Posterior vena cava (tissue), 2 donors: ENCODE measurements at places on chromosomes 4 and X.

- no peak for DNase-seq
Observed at GRCh38 chr4:26226629-26227376, 94.0 kb upstream of the RBPJ start.

- DNase-seq = no peak
Observed at GRCh38 chr4:64814616-64815015, 405.4 kb upstream of the TECRL start.

DNA sequence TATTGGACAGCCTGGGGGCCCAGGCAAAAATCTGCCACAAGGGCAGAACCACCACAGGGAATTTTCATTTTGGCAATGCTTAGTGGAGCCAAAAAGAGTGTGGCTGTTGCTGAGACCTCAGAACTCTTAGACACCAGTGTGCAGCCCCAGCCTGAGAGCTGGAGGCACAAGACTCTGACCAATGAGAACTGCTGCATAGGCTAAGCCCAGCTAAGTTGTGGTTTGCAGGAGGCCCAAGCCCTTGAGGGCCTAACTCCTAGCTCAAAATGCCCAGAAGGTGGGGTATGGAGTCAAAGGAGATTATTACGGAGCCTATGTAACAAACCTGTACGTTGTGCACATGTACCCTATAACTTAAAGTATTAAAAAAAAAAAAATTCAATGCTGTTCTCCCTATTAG is 296.7 kb downstream of the TRAM1L1 start:
- DNase-seq = peak; percentile 40

GRCh38 chr4:111991163-111991562 is 154.1 kb upstream of the FAM241A start:
- no peak for DNase-seq

GRCh38 chr4:9938933-9939332 is 82.4 kb downstream of the SLC2A9 start:
- DNase-seq = no peak

DNA sequence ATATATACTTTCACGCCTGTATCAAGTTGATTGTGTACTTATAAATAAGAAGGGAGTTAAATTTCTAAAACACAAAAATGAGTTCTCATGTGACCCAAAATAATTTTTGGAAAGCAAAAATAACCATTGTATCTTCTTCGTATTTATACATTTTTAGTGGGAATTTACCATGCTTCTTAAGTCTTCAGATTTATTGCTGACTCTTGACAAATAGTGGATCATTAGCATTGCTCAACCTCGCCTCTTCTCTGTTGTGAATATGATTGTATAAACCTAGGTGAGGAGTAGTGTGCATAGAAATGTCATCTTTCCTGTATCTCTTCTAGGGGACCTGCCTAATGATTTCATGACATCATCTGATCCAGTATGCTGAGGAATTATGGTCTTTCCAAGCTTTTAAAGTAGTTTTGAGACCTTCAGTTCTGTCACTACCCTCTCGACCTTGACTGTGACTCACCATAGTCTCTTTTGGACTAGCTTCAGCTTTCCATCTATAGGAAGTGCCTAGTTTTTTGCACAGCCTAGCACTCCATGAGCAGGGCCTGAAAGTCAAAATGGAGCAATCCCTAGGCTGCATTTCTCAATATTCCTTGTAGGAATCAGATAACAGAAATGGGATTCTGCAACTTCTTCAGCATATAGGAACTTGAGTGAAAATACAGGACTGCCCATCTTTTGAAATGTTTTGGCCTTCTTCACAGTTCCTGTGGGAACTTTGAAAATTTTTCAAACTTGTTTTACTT is 157.6 kb downstream of the ARX start:
- DNase-seq = no peak

GRCh38 chr4:98518559-98519267 is 139.7 kb downstream of the TSPAN5 start:
- DNase-seq = no peak

GRCh38 chrX:20433388-20433775 is 166.7 kb upstream of the RPS6KA3 start:
- no peak for DNase-seq

GRCh38 chr4:94262163-94263016 is 54.7 kb downstream of the SMARCAD1 start:
- no peak for DNase-seq

DNA sequence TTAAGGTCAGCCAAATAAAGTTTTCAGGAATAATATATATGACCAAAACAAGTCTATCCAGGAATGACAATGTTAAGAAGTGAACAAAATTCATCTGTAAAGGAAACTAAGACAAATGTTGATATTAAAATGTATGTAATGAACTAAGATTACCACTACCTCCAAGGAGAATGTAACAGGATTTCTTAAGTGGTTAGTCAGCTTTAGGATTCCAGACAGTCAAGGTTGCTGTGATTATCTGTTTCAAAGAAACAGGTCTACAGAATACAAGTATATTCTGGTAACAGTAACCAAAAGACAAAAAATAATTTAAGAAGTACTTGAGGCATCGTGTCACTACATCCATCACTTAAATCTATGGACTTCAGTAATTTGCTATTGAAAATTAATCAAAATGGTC is 172.8 kb downstream of the SCFD2 start:
- DNase-seq = no peak

DNA sequence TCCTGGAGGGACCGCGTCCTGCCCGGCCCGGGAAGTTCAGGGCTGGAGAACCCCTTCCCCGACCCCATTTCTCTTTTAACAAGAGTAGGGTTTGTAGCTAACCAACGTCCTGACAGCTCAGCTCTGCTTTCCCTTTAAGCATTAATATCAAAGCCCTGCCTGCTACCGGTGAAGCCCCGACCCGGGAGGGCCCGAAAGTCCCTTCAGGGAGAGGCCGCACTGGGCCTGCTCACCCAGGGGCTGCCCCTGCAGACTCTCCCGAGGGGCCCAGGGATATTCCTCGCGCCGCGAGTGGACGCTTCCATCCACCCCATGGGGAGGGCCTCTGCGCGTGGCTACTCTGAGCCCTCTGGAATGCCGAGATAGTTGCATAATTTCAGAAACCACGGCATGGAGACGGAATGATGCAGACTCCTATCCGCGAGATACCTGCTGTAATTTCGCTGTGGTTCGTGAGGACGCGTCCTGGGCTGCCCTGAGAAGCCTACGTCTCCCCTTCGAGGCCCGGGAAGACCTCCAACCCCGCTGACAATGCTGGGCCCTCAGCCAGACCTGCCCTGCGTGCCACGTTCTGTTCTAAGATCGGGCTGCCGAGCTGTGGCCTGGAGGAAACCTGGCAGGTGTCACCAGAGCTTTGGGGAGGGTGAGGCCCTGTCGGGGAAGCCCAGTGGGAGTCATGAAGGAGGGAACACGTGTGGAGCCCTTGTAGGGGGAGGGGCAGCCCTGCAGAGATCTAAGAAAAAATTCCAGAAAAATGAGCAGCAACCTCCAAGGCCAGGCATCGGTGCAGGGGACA is 999 bp upstream of the CTBP1 start:
- peak; percentile 82 for DNase-seq

DNA sequence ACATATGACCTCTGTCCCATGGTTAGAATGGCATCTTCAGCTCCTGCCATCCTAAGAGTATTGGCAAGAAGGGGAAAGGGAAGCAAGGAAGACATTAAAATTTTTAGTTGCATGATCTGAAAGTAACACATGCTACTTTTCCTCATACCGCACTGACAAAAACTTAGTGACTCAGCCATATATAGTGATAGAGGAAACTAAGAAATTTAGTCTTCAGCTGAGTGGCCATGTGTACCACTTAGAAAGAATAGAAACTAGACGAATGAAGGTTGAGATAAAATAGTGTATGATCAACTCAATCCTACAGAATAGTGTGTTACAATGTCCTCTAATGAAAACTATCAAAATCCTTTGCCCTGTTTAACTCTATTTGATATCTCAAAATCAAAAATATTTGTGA is 164.1 kb downstream of the PPP3CA start:
- no peak for DNase-seq

DNA sequence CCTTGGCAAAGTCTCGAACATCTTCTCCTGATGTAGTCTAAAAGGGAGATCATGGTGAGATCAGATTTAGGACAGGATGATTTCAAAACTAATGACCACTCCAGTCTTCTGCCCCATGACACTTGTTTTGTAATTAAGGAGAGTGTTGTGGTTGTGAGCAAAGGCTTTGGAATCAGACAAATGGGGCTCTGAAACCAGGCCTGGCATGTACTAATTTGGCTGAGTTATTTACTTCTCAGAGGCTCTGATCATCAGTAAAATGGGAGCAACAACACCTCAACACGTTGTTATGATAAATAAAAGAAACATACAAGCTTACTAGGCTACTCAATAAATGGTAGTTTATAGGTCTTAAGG is 106.9 kb upstream of the FTHL17 start:
- DNase-seq = no peak

DNA sequence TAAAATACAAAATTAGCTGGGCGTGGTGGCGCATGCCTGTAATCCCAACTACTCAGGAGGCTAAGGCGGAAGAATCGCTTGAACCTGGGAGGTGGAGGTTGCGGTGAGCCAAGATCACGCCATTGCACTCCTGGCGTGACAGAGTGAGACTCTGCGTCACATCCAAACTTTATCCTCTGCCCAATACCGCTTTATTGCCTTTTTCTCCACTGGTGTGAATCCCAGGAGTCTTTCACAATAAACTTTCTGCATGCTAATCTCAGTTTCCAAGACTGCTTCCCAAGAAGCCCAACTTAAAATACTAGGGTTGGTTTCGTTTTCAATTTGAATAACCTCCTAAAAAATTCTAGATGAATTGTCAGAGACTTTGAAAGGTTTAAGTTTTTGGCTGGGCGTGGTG is 27.2 kb upstream of the DHX15 start:
- DNase-seq = no peak

GRCh38 chr4:168409089-168409801 is 71.0 kb downstream of the DDX60L start:
- DNase-seq = no peak

DNA sequence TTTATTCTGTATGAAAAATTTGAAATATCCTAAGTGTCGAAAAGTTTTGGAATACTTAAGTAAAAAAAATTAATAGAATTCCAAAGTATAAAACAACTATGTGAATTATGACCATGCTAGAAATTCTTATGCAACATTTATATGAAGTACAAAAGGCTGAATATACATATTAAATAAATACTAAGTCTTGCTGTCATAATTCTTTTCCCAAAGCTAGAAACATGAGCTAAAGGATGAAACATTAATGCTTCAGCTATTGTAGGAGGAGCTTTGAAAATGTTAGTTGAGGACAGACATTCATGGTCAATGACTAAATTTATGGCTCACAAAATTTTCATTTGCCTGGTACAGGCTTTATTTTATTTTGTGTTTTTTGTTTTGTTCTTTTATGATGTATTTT is 207.3 kb downstream of the GABRB1 start:
- no peak for DNase-seq

GRCh38 chr4:156521631-156522030 is 450.0 kb downstream of the PDGFC start:
- DNase-seq = no peak

DNA sequence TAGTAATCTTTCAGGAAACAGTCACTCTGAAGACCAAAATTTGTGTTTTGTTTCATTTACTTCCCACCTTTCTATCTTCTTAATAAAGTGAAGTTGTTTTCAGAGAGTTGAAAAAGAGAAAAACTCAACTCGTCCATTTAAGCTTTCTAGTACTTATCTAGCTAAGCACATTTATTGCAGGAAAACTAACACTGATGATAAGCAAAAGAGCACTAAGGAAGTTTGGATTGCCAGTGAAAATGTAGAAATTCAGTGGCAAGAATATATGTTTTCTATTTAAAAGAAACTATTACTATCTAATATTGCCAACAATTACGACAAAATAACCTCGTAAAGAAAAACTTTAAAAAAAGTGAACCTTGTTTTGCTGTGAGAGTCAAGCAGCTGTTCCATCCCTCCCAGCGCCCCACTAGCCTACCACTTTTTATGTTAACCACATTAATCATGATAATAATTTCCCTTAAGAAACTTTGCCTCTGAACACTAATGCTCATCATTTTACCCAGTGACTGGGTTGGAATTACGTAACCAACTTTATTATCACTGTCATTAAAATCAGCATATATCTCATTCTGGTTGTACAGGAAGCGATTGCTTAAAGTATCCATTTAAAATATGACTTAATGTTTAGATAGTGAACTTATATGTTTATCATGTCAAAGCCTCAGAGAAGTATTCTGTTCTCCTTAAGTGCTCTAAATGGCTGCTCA is 24.8 kb downstream of the SPRY1 start:
- no peak for DNase-seq

GRCh38 chrX:13022926-13023325 is 21.5 kb downstream of the FAM9C start:
- DNase-seq = no peak

- DNase-seq = no peak
Observed at GRCh38 chr4:105652286-105652888, 56.1 kb downstream of the INTS12 start.
